ENCODE measurements at places on chromosomes 16 and 17.
A peak's percentile ranks its signal among the peaks of the same experiment; 100 is the strongest.

DNA sequence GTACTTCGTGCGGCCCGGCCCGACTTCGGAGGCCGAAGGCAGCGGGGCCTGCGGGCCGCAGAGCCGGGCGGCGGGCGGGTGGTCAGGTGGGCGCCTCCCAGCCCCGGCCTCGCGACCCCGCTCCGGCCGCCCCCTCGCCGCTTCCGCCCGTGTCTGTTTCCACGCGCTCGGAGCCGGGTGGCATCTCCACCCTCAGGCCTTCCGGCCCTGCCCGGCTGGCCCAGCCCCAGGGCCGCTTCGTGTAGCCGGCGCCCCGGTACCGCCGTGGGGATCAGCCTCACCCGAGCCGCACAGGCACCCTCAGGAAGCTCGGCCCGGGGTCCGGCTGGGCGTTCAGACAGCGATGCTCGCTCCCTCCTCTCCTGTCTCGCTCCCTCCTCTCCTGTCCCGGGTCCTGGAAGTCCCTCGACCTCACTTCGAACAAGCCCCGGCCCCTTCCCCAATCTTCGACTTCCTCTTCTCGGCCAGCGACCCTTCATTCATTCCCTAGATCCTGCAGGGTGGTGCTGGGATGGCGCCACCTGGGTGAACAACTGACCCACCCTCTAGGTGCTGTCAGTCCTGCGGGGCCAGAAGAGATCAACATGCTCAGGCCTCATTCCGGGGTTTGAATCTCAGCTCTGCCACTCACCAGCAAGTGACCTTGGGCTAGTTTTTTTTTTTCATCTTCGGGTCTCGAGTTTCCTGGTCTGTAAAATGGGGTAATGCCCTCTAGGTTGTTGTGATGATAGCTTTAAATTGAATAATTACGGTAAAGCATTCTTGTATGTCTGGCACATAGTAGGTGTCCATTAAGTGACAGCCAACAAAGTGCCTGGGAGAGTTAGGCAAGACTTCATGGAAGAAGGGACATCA, 610 bp downstream of the VPS4A start:
- no peak for DNase-seq

GRCh38 chr17:64209983-64210382, 53.1 kb downstream of the TEX2 start:
- DNase-seq = no peak

DNA sequence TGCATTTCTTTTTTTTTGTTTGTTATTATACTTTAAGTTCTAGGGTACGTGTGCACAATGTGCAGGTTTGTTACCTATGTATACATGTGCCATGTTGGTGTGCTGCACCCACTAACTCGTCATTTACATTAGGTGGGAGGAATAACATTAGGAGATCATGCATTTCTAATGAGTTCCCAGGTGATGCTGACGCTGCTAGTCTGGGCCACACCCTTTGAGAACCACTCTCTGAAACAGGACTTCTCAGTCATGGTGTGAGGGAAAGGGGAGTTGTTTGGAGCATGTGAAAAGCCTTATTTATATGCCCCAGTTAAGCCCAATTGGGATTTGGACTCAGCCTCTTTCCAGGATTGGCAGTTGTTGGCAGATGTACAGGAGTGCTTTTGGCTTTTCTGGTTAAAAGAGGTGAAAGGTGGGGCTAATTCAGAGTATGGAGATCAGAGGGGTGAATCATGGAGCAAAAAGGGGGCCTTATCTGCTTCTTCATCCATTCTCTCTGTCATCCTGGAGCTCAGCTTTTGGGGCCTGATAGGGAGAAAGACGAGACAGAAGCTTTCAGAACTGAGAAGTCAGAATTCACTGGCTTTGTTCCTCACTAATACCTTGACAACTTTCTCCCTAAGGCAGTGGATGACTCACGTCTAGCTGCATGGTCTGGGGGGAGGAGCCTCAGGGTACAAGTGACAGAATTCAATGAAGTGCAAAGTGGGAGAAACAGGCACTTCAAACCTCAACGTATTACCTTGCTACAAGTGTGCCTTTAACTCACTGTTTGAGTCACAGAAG, 180.0 kb upstream of the CACNG3 start:
- no peak for DNase-seq

GRCh38 chr17:41602524-41602923, 10.0 kb downstream of the KRT16 start:
- no peak for DNase-seq

GRCh38 chr16:81696166-81696960, 82.7 kb upstream of the PLCG2 start:
- no peak for DNase-seq

DNA sequence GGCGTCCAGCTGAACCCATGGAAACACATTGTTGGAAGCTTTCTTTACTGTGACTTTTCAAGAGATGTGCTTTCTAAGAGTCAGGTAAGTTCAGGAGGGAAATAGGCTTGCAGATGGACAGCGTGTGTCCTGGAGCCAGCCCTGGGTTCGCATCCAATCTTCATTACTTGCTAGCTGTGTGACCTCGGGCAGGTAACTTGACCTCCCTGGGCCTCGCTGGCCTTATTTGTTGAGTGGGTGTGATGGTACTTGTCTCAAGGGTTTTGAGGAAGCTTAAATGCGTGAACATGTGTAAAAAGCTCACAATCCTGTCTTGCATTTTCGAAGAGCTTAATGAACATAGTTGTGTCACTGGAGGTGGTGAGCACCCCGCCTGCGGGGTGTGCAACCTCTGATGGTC, 11.8 kb downstream of the ADGRG1 start:
- DNase-seq = no peak

DNA sequence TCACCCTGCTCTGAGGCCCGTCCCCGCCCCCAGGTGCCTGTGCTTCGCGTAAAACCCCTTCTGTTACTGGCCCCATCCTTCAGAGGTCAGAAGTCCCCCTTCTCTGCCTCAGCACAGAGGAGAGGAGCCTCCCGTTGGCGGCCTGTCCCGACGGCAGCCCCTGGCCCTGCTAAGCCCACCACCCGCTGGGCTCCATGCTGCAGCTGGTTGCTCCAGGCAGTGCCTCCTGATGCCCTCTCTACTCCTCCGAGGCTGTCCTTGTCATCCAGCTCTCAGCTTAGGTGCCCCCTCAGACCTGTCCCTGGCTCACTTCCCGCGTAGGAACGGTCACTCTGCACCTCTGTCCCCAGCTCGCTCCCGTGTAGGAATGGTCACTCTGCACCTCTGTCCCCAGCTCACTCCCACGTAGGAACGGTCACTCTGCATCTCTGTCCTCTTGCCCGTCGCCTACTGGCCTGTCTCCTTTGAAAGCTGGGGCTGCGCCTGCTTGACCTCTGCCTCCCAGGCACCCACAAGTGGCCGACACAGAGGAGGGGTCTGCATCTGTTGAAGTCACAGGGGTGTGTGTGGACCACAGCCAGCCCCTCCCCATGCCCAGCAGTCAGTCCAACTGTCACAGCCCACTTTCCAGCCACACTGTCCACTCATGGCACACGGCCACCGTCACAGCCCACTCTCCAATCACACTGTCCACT, 31.7 kb upstream of the ZC3H18 start:
- DNase-seq = no peak

- no peak for DNase-seq
Measured at GRCh38 chr17:81176666-81177065, 10.6 kb upstream of the AATK start.

DNA sequence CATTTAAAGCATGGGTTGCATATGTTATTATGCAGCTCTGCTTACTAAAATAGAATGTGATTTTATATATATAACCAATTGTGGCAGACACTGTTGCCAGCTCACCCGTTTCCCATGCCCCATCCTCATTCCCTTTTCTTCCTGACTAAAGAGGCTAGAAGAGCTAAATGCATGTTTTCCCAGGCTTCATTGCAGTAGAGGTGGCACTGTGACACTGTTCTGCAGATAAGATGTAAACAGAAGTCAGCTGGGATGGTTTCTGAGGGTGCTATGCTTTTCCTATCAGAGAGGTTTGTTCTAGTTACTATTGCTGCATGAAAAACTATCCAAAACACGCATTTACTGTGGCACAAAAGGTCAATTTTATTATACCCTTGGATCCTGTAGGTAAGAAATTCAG, 5.7 kb upstream of the TOB1 start:
- DNase-seq = peak; percentile 17

GRCh38 chr16:58426966-58427365, 34.7 kb downstream of the GINS3 start:
- DNase-seq = no peak

- DNase-seq = no peak
Measured at GRCh38 chr17:80163336-80163735, 6.5 kb upstream of the CARD14 start.

DNA sequence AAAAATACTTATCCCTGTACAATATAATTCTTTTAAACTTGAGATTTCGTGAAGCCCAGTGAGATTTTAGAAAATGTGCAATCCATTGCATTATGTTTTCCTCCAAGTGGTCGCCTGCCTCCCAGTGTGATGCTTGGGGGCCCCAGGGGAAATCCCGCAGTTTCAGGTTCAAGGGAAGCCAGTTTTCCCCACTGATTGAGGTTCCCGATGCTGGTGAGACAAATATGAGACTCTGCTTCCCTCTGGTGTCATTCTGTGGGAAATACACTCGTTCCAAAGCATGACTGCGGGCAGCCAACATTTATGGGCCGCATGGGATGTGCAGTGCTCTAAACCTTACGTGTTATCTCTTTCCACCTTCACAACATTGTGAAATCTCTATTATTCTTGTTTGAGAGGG, 200.8 kb downstream of the PRKCB start:
- no peak for DNase-seq

DNA sequence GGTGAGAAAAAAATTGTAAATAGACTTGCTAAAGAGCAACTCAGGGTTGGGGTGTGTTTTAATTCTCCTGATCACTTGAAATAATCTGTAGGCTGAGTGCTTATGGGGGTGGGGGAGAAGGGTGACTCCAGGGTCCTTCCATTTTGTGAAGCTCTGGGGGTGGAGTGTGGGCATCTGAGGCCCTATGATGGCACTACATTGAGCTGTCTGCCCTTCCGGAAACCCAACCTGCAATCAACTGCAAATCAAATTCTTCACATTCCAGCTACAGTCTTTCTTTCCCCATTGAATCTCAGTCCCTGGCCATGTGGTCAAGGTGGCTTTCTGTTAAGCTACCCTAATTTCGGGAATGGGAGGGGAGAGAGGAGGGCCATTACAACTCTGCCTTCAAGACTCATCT, 6.0 kb upstream of the CDC6 start:
- DNase-seq = no peak

DNA sequence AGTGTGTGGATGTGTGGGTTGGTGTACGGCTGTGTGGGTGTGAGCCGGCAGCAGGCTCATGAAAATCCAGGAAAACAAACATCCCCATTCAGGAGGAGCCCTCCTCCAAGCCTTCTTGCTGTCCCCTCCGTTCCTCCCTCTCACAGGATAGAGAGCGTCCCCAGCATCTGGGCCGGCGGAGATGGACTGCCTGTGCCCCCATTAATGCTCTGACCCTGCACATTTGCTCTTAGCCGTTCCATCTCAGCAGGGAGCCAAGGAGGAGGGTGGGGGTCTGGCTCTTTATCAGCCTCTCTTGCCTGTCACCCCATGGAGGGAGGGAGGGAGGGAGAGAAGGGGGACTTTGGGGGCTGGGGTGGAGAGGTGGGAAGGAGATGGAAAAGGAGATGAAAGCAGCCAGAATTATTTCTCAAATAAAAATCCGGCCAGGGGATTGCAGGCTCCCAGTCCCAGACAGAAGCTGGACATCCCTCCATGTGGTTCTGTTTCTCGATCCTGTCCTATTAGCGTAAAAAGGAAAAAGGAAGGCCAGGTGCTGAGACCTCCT, 240.0 kb upstream of the ZFHX3 start:
- DNase-seq = no peak

DNA sequence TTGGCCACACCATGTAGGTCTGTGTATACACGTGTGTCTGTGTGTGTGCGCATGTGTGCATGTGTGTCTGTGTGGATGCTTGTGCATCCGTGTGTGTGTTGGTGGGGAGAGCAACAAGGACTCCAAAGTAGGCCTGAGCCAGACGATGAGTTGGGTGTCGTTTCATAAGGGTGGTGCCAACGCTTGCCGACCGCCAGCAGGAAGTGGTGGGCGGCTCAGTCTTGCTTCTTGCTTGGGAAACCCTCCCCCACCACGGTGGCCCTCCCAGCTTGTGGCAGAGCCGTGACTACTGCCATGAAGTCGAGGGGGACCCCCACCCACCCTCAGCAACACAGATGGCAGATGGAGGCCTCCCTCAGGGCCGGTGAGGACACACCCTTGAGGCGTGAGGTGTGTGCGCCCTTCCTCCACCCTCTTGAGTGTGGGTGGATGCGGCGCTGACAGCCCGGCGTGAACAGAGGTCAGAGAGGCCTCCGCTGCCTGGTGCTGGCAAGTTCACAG, 17.5 kb downstream of the SBK1 start:
- DNase-seq = no peak

DNA sequence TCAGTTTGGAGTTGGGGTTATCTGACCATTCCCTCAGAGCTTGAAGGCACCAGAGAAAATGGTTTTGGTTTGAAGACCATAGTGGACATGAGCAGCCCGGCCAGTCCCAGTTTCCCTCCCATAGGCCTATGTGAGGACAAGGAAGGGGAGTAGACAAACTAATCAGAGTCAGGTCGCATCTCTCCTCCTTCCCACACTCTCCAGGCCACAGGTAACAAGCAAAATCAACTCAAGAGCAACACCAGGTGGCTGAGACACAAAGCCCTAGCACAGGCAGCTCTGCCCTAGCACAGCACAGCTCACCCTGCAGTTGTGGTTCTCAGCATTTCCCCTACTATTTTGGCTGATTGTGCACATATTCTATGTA, 7.2 kb downstream of the SUPT4H1 start:
- DNase-seq = no peak

- no peak for DNase-seq
Measured at GRCh38 chr16:19589771-19590302, 34.3 kb downstream of the VPS35L start.

- no peak for DNase-seq
Measured at GRCh38 chr17:52160136-52160567, 1.6 kb upstream of the CA10 start.

DNA sequence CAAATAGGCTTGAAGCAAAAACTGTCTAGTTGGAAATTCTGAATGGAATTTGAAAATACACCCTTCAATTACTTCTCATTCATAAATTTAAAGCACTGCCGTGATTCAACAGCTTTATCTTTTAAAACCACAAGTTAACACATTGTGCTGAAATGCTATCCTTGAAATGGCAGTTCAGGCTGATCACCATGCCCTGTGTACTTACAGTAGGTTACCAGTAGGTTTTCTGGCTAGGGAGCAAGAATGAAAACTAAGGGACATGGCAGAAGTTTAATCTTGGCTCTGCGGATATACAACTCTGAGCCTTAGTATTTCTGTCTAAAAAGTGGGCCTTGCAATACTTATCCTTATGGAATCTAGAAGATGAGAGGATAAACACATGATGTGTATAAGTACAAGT, 28.0 kb downstream of the NXPH3 start:
- no peak for DNase-seq

Measured in caudate nucleus (tissue), 63 donors.